ENCODE measurements at places on chromosomes 2 and 18. TPM values are rescaled to one million over a fixed set of nuclear protein-coding genes. Genes with fewer than 3 reads are reported as not detected.

Gene SERPINB3
- not detected for total RNA-seq

Gene CLK1
- total RNA-seq: 126 TPM

Gene LRATD1
- total RNA-seq: not detected

Gene ABCG5
- not detected for total RNA-seq

DNA sequence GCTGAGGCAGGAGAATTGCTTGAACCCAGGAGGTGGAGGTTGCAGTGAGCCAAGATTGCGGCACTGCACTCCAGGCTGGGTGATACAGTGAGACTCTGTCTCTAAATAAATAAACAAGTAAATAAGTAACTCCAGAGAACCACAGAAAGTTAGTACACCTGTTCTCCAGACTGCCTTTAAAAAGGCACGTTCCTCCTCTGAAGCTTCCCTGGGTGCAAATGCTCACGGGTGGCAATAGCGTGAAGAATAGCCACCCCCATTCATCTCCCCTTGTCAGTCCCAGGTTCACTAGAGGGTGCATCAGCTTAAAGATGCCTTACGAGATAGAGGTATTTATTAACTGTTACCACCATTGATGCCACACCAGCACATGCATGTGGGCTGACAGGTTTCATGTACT lies 64.3 kb upstream of the RTN4 start:
- DNase-seq: no peak

DNA sequence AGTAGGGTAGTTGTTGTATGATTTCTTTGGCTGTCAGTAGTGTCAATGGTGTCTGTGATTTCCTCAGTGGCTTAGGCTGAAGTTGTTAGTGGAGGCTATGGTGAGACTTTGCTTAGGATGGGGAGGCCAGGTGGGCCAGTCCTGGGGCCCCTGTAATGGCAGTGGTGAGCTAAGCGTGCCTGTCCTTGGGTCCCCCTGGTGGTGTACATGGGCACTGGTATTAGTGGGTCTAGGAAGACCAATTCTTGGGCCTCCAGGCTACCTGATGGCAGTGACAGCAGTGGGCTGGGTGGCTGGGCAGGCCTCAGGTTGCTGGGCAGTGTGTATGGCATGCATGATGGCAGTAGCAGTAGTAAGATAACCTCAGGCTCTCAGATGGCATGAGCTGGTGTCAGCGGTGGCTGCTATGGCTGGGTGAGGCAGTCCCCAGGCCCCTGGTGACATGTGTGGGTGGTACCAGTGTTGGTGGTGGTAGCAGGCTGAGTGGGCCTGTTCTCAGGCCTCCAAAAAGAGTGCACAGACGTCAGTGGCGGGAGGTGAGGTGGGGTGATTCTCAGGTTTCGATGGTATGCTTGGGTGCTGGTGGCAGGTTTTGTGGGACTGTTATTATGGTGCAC lies 103.2 kb downstream of the KLHL14 start:
- no peak for DNase-seq

DNA sequence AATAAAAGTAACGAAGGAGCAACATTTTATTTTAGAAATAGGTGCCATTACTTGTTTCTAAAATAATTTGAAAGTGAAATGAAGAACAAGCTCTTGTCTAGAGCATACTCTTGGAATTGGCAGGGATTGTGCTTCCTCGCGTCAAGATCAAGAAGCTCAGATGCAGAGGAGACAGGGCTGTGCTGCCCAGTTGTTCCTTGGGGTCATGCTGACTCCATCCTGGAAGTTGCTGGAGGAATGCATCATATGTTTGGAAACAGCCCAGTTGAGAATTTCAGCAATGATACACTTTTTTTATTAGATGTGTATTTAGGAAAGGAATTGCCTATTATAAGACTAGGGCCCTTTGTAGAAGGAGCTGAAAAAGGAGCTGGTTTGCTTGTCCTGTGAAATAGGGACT lies 17.2 kb downstream of the LTBP1 start:
- DNase-seq: no peak

DNA sequence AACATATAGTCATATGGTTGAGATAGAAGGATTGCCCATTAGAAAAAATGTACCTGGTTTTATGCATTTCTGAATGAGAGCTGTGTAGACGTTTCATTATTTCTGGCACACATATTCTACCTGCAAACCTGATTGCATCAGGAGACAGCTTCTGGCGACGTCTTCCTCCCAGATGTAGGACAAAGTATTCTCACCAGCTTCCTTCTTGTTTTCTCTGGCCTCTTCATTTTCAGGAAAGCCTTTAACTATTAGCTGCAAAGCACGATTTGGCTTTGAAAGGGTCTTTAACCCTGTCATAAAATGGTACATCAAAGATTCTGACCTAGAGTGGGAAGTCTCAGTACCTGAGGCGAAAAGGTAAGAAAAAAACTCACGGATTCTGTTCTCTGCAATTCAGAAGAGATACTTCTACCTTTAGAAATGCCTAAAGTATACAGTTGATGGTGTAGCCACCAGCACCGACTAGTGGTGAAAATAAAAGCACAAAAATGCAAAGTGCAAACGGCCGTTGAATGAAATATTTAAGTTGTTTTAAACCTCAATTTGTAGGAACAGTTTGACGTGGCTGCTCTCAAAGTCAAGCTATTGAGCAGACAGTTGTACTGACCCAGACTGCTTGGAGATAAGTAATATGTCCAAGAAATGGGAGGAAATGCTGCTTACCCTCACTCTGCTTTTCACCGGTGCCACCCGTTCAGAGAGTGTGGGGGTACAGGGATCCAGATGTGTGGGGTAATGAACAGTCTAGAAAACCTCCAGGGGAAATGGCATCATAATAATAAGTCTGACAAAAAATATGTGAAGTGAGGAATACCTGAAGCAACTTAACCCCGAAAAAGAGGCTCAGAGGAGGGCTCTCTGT lies 20.2 kb downstream of the IL18RAP start:
- DNase-seq: peak; percentile 11

GRCh38 chr18:3541549-3542386 lies 91.8 kb downstream of the TGIF1 start:
- no peak for DNase-seq

DNA sequence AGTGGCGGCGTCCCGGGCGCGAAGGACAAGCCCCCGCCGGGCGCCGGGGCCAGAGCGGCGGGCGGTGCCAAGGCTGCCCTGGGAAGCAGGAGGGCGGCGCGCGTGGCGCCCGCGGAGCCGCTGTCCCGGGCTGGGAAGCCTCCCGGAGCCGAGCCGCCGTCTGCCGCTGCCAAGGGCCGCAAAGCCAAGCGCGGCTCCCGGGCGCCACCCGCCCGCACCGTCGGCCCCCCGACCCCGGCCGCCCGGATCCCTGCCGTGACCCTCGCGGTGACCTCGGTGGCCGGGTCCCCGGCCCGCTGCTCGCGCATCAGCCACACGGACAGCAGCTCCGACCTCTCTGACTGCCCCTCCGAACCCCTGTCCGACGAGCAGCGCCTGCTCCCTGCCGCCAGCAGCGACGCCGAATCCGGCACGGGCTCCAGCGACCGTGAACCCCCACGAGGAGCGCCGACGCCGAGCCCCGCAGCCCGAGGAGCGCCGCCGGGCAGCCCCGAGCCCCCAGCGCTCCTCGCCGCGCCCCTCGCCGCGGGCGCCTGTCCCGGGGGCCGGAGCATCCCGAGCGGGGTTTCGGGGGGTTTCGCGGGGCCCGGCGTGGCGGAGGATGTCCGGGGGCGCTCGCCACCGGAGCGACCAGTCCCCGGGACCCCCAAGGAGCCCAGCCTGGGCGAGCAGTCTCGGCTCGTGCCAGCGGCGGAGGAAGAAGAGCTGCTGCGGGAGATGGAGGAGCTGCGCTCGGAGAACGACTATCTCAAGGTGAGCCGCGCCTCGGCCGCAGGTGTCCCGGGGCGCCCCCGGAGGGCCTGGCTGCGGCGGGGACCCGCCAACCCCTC lies 820 bp downstream of the MTCL1 start:
- DNase-seq: no peak

DNA sequence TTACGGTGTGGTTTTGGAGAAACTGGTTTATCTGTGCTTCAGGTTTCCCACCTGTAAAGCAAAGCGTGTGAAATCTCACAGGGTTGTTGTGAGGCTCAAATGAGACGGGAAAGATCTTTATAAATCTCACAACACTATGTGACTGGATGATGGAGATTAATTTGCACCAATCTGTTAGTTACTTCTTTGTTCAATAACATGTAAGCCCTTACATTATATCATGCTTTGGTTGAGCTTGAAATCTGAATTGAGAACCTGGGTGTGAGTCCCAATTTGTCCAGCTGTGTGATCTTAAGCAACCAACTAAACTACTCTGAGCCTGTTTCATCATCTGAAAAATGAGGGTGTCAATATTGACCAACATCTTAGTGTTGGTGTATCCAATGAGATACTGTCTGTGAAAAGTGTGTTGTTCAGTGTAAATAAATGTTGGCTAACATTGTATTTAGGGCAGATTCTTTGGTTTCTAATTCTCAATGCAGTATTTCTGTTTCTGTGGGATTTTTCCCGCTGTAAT lies 741 bp upstream of the GCKR start:
- DNase-seq: no peak

DNA sequence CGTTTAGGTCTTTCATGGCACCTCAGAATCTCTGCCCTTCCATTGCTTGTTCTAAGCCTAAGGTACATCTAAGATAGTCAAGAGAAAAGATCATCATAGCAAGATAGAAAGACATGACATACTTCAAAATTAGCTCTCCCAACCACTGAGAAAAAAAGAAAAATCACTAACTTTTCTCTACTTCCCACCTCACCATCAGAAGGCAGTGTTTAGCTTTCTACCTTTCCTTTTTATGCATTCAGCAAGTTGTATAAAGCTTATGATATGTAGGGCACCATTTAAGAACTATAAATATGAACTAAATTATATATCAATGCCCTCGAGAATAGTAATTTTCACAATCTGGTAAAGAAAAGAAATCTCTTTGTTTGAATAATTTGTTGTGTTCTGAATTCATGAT lies 331.8 kb upstream of the VWC2L start:
- no peak for DNase-seq

GRCh38 chr2:237287872-237288271 lies 126.1 kb downstream of the COL6A3 start:
- DNase-seq: no peak

DNA sequence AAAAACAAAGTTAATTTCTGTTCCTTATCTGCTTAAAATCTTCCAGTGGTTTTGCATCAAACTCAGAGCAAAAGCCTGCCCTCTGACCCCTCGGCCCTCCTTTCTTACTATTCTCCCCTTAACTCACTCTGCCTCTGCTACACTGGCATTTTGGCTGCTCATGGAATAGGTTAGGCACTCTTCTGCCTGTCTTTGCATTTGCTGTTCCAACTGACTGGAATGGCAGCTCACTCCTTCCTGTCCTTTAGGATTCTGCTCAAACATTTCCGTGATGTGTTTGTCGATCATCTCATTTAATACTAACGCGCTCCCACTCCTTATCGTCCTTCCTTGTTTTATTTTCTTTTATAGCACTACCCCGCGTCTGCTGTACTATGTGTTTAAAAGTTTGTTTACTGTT lies 815 bp downstream of the CEBPZ start:
- DNase-seq: no peak

- no peak for DNase-seq
These were observed 28.5 kb downstream of the HPCAL1 start for GRCh38 chr2:10331027-10331701.

Measured in SJSA1 (cell line).